ENCODE measurements at places on chromosomes 3 and 15. TPM values are rescaled to one million over a fixed set of nuclear protein-coding genes. Genes with fewer than 3 reads are reported as not detected.
A peak's percentile ranks its signal among the peaks of the same experiment; 100 is the strongest.

DNA sequence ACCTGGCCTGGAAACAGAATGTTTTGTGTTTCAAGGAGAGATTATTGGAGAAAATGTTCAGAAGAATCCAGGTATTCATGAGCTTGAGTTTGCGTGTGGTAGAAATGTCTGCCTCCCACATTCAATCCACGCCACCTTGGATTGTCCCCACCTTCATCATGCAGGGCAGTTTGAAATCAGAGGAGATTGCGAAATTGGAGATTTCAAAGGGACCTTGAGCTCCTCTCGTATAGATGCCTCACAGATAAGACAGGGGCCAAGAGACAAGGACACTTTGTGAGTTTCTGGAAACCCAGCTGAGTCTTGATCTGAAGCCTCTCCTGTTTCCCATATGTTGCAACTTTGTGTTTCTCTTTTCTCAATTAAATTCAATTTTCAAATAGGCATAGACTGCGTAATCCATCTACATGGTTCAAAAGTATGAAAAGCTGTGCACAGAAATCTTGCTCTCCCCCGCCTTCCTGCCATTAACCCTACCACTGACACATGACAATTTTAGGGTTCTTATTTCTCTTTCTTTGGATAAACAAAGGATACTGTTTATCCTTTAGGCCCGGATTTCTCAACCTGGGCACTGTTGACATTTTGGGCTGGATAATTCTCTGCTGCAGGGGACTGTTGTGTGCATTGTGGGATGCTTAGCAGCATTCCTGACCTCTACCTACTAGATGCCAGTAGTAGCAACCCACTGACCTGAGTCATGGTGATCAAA lies 53.8 kb downstream of the CMTM8 start:
- H3K27me3 ChIP-seq = no peaks in the 10 kb centered on the region
- peak overlapping the region; percentile 39 for H3K27ac ChIP-seq
- no peak overlapping the region for H3K4me3 ChIP-seq

GRCh38 chr3:40705663-40706062 lies 180.9 kb downstream of the ZNF621 start:
- H3K4me1 ChIP-seq = no peaks in the 10 kb centered on the region
- H3K27ac ChIP-seq = no peak overlapping the region
- no peak overlapping the region for H3K4me3 ChIP-seq
- H3K27me3 ChIP-seq = 0 out of 3 replicates have a peak, but pooled peaks cover 5% of the 10 kb centered on the region
- no peaks in the 10 kb centered on the region for H3K36me3 ChIP-seq

DNA sequence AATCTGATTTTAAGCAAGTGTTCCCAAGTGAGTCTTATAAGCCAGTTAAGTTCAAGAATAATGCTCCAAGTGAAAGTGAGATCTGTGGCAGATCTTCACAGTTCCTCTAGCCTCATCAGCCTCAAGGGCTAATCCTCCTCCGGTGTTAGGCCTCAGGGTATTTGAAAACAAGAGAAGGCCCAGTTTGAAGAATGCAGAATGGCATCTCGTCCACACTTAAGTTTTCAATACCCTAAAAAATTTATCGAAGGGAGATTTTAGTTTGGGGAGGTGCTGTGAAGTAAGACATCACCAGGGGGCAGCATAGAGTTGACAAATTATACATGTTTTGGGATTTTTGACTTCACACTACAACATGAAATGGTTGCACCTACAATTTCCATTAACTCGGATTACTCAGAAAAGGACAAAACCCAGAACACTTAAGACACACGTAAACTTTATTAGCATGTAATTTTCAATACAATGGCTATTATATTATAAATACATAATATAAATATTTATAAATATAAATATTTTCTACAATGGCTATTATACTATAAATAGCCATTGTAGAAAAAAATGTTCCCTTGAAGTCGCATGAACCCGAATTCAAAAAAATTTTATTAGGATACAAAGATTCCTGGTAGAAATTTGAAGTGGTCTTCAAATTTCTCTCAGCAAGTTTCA lies 2.3 kb upstream of the TMEM266 start:
- peaks cover 34% of the 10 kb centered on the region for H3K27me3 ChIP-seq
- H3K4me3 ChIP-seq = no peak overlapping the region
- H3K27ac ChIP-seq = no peak overlapping the region
- DNase-seq = peak; percentile 15

- no peak overlapping the region for H3K27ac ChIP-seq
- no peak overlapping the region for H3K4me3 ChIP-seq
- peaks cover 12% of the 10 kb centered on the region for H3K4me1 ChIP-seq
- peak; percentile 20 for DNase-seq
These were observed 37.2 kb downstream of the CCK start for GRCh38 chr3:42228796-42229195.

DNA sequence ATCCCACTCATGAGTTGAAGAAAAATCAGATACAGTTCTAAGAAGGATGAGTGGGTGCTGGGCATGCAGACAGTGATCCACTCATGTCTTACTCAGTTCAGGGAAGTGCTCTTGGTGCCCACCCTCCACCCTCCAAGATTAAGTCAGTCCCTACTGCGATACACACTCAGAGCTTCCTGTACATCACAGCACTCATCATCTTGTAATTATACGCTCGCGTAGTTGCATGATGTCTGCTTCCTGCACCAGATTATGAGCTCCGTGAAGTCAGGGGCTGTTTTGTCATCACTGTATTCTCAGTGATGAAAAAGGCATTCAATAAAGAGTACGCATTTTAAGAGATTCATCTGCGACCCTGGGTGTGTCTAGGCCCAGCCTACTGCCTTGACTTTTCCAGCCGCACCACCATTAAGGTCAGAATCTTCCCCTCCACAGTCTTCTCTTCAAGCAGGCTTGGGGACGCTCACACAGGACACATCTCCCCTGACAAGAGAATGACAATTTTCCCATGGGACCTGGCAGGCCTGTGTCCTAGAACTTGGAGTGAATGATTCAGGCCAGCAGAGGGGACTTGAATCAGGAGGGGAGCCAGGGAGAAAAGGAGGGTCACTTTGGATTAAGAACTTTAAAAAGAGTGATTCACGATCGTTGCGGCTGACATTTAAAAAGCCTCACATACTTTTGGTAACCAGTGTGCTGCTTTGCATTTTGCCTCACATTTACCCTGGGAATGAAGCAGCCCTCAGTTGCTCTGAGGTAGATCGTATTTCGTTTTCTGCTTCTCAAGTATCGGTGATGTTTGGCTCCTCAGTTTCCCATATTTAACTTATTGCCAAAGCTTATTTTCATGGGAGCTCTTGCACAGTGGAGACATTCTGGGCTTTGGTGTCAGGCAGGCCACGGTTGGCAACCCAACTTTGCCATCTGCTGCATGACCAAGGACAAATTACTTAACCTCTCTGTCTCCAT lies 7.9 kb upstream of the PDE8A start:
- H3K4me3 ChIP-seq = no peak overlapping the region
- no peak overlapping the region for H3K27ac ChIP-seq
- peaks cover 1% of the 10 kb centered on the region for H3K27me3 ChIP-seq
- no peaks in the 10 kb centered on the region for H3K36me3 ChIP-seq

GRCh38 chr3:138960417-138960852 lies 13.4 kb downstream of the FOXL2NB start:
- DNase-seq = no peak
- no peak overlapping the region for H3K27ac ChIP-seq
- H3K27me3 ChIP-seq = peaks cover 3% of the 10 kb centered on the region
- no peaks in the 10 kb centered on the region for H3K36me3 ChIP-seq
- no peak overlapping the region for H3K4me3 ChIP-seq
- 0 out of 2 replicates have a peak, but pooled peaks cover 12% of the 10 kb centered on the region for H3K4me1 ChIP-seq

GRCh38 chr15:76313731-76314130 lies 2.5 kb upstream of the ETFA start:
- peaks cover 4% of the 10 kb centered on the region for H3K27me3 ChIP-seq
- DNase-seq = no peak
- no peaks in the 10 kb centered on the region for H3K36me3 ChIP-seq

- peaks cover 18% of the 10 kb centered on the region for H3K4me1 ChIP-seq
- H3K4me3 ChIP-seq = no peak overlapping the region
- H3K27me3 ChIP-seq = no peaks in the 10 kb centered on the region
- DNase-seq = no peak
These were observed 4.8 kb downstream of the ADPGK start for GRCh38 chr15:72778796-72779195.

DNA sequence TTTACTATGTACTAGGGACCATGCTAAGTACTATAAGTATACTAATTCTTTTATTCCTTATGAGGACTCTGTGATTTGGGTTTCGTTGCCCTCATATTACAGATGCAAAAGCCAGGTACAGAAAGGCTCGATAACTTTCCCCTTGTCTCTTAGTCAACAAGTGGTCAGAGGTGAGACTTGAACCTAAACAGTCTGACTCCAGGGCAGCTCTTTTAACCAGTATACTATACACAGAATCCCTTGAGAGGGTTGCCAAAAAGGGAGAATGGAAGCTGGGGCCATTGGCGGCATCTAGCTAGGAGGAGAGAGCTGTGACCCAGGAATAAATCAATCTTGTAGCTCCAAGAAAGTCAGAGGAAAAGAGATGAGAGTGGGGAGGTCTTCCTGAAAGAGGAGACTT lies 92.4 kb downstream of the TOP2B start:
- H3K4me3 ChIP-seq = no peak overlapping the region
- no peak for DNase-seq
- no peaks in the 10 kb centered on the region for H3K27me3 ChIP-seq

GRCh38 chr3:5051772-5052171 lies 70.3 kb upstream of the ARL8B start:
- no peaks in the 10 kb centered on the region for H3K36me3 ChIP-seq
- H3K27ac ChIP-seq = no peak overlapping the region
- H3K4me1 ChIP-seq = peaks cover 6% of the 10 kb centered on the region
- no peak for DNase-seq
- H3K4me3 ChIP-seq = no peak overlapping the region
- H3K27me3 ChIP-seq = peaks cover 11% of the 10 kb centered on the region

- no peak overlapping the region for H3K27ac ChIP-seq
- H3K4me3 ChIP-seq = no peak overlapping the region
These were observed 31.7 kb upstream of the LINGO1 start for GRCh38 chr15:77664428-77664827.

GRCh38 chr15:67422296-67422695 lies 98.6 kb upstream of the C15orf61 start:
- no peaks in the 10 kb centered on the region for H3K27me3 ChIP-seq
- DNase-seq = no peak
- 0 out of 2 replicates have a peak, but pooled peaks cover under 1% of the 10 kb centered on the region for H3K4me1 ChIP-seq
- no peaks in the 10 kb centered on the region for H3K36me3 ChIP-seq
- H3K4me3 ChIP-seq = no peak overlapping the region

- H3K27ac ChIP-seq = peak overlapping the region; percentile 86
- peaks cover 65% of the 10 kb centered on the region for H3K4me1 ChIP-seq
- peaks cover 2% of the 10 kb centered on the region for H3K36me3 ChIP-seq
- DNase-seq = no peak
- H3K4me3 ChIP-seq = peak overlapping the region; percentile 74
These were observed 653 bp upstream of the WDR6 start for GRCh38 chr3:49006408-49007067.

GRCh38 chr3:14886101-14886500 lies 61.3 kb upstream of the NR2C2 start:
- H3K4me1 ChIP-seq = peaks cover 13% of the 10 kb centered on the region
- no peak overlapping the region for H3K27ac ChIP-seq
- no peak overlapping the region for H3K4me3 ChIP-seq
- no peak for DNase-seq

GRCh38 chr3:24905266-24905665 lies 410.6 kb upstream of the THRB start:
- H3K4me1 ChIP-seq = no peaks in the 10 kb centered on the region
- no peaks in the 10 kb centered on the region for H3K36me3 ChIP-seq

GRCh38 chr3:23859012-23859743 lies 53.4 kb downstream of the UBE2E1 start:
- no peaks in the 10 kb centered on the region for H3K36me3 ChIP-seq
- H3K27me3 ChIP-seq = no peaks in the 10 kb centered on the region
- no peak overlapping the region for H3K27ac ChIP-seq
- peaks cover 5% of the 10 kb centered on the region for H3K4me1 ChIP-seq
- no peak overlapping the region for H3K4me3 ChIP-seq

GRCh38 chr15:70023769-70024491 lies 73.8 kb downstream of the TLE3 start:
- H3K4me1 ChIP-seq = no peaks in the 10 kb centered on the region
- H3K27ac ChIP-seq = no peak overlapping the region
- no peak for DNase-seq
- peaks cover 5% of the 10 kb centered on the region for H3K27me3 ChIP-seq

- peak; percentile 6 for DNase-seq
- no peaks in the 10 kb centered on the region for H3K36me3 ChIP-seq
- H3K4me1 ChIP-seq = no peaks in the 10 kb centered on the region
- H3K4me3 ChIP-seq = no peak overlapping the region
- H3K27ac ChIP-seq = no peak overlapping the region
These were observed 5.3 kb downstream of the P2RY12 start for GRCh38 chr3:151379083-151379734.

- H3K4me1 ChIP-seq = peaks cover 29% of the 10 kb centered on the region
- H3K36me3 ChIP-seq = peaks cover 17% of the 10 kb centered on the region
- no peak overlapping the region for H3K4me3 ChIP-seq
- no peak overlapping the region for H3K27ac ChIP-seq
- H3K27me3 ChIP-seq = no peaks in the 10 kb centered on the region
- DNase-seq = no peak
These were observed 30.8 kb downstream of the SRP14 start for GRCh38 chr15:40008061-40008765.

DNA sequence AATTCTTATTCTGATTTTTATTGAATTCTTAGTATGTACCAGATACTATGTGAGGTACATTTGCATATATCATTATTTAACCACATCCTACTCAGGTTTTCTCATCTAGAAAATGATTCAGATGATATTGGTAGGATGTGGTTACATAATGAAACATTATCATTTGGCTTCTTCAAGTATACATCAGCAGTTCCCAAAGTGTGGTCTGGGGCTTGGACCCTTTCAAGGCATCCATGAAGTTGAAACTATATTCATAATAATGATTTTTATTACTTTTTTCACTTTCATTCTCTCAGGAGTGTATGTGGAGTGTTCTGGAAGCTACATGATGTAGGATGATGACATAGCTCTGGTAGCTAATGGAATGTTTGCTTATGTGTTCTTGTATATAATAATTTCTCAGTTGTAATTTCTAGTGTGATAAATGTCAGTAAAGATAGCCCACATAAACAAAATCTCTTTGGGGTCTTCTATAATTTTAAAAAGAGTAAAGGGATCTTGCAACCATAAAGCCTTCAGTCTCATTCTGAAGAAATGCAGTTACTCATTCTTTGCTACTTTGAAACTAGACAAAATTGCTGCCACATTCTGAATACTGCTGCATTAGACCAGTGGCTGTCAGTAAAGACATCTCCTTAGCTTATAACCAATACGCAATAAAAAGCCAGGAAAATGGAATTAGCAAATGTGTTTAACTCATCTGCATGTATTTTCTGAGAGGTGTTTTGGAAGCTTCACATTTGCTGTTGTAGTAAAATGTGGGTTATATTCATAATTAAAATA lies 95.8 kb downstream of the PPARG start:
- H3K4me3 ChIP-seq = no peak overlapping the region
- H3K36me3 ChIP-seq = no peaks in the 10 kb centered on the region
- no peaks in the 10 kb centered on the region for H3K27me3 ChIP-seq
- DNase-seq = no peak
- H3K4me1 ChIP-seq = peaks cover 7% of the 10 kb centered on the region
- H3K27ac ChIP-seq = no peak overlapping the region

EPHB3 gene
- total RNA-seq = not detected

ABHD17C gene
- 2.9 TPM for total RNA-seq

NR2E3 gene
- total RNA-seq = not detected

IFRD2 gene
- 96.1 TPM for total RNA-seq

SLC22A14 gene
- not detected for total RNA-seq

GRAMD2A gene
- total RNA-seq = not detected

FGF12 gene
- not detected for total RNA-seq
